ENCODE measurements at places on chromosomes 4 and X.

DNA sequence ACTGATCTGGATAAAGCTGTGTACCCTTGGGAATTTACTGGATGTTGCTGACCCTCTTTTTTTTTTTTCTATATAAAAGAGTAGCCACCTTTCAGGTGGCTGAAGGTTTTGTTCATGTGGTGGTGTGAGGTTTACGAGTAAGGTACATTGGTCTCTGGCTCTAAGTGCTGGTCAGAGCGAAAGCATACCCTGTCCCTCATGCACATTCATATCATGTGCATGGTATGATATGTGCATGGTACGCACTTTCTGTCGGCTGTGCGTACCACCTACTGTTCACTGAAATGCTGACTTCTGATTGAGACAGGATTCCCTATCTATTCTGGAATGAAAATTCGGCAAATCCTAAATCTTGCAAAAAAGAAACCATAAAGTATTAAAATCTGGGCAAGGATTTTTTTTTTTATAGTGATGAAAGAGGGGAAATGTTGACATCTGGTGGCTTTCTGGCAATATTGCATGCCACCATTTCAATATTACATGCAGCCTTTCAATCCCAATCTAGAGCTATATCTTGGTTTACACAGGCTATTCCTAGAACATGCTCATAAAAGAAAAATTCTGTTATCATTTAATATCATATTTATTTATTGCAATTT, 32.8 kb downstream of the FAM149A start:
- no peak for DNase-seq

DNA sequence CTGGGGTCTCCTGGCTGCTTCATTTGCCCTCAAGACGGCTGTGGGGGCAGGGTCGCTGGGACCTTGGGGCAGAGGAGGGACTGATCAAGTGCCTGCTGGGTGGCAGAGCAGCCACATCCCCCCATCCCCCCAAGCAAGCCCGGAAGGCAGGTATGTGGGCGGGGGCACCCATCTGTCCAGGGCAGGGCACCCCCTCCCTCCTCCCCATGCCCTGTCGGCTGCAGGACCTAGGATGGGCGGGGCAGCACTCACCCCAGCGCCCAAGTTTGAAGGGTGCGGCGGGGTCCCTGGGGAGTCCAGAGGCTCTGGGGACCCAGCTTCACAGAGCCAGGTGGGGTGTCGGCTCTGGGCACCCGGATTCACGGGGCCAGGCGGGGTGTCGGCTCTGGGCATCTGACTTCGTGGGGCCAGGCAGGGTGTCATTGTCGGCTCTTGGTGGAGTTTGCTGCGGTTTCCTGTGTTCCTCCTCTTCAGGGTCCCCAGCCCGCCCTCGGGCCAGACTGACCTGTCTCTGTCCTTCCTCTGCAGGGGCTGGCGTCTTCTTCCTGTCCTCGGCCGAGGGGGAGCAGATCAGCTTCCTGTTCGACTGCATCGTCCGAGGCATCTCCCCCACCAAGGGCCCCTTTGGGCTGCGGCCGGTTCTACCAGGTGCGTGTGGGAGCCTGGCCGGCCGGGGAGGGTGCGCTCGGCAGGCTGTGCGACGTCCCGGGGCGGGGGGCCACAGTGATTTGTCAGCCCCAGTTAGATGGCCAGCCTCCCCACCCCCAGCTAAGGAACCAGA, 22.1 kb downstream of the DOK7 start:
- peak; percentile 19 for DNase-seq

- DNase-seq, result no peak
Observed at GRCh38 chrX:3516051-3516541, 169.6 kb upstream of the MXRA5 start.

DNA sequence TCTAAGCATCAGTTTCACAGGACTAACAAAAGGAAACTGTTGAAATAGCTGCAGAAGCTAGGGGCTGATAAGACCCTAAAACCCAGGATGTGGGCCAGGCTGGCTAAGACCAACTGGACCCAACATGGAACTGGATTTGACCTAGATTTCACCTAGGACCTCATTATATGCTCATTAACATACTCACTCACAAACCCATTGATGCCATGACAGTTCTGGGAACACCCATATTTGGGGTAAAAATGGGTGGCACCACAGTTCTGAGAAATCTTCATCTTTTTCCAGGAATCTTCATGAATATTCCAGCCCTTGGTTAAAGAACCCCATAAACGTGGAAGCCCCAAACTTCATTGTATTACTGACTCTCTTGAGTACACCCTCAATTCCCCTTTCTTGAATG, 41.1 kb downstream of the HSD17B13 start:
- DNase-seq, result no peak

- no peak for DNase-seq
Observed at GRCh38 chrX:32948130-32948529, 263.2 kb downstream of the DMD start.

DNA sequence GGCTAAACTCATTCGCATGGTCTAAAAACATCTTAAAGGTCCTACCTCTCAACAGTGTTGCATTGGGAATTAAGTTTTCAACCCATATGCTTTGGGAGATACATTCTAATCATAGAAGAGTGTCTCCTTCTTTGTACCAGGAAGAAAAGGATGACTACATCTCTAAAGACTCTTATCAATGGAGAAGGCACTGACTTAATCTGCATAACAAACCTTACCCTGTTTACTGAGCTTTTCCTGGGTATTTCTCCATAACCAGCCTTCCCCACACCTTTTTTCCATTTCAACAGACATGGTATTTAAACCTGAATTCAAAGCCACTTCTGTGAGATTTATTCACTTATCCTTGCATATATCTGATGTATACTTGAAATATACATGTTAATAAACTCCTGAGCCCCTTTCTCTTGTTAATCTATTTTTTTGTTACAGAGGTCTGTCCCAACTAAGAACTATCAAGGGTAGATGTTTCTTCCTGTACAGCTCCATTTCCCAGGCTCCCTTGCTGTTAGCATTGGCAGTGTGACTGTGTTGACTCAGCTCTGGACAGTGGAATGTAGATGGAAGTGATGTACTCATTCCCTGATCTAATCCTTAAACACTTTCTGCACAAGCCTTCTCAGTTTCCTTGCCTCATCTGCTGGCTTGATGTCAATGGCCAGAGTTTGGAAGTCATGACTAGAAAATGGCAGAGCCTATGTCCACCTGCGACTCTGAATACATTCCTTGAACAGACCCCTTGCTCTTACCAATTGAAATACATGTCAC, 148.9 kb upstream of the CPEB2 start:
- DNase-seq, result no peak

- no peak for DNase-seq
Observed at GRCh38 chr4:14985161-14985560, 17.1 kb upstream of the CPEB2 start.

DNA sequence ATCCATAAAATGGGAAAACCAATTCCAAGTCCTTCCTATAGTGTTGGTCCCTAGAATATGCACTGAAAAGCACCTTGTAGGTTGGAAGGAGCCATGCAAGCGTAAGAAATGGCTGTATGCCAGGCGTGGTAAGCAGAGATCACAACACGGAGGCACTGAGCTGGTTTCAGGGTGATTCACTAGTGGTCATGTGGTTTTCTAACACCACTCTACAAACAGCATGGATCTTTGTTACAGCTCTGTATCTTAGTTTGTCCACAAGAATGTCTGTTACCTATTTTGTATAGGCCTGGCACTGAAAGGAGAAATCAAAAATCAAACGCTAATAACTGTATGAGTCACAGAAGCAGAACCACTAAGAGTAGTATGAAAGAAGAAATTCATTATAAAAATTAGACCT, 71.9 kb downstream of the MAGEB17 start:
- DNase-seq, result no peak

- no peak for DNase-seq
Observed at GRCh38 chr4:3009422-3009821, 46.1 kb downstream of the GRK4 start.

GRCh38 chr4:76723924-76724323, 174.0 kb downstream of the SOWAHB start:
- no peak for DNase-seq

GRCh38 chr4:4334798-4335520, 44.9 kb downstream of the ZBTB49 start:
- DNase-seq, result peak; percentile 27

DNA sequence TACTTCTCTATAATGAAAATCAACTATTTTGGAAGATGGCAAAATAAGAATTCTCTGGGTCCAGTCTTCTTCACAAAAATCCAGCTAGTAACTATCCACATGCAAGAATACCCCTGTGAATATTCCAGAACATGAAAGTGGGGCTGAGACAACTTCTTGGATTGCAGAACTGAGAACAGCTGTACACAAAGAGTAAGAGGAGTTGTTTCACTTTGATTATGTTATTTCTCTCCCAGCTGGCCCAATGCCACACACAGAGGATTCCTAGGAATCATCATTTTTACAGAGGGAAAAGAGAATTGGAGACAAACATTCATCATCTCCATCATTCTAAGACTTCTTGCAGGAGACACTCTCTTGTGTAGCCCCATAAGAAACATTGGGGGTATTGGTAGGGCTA, 782.2 kb upstream of the LCORL start:
- no peak for DNase-seq

- no peak for DNase-seq
Observed at GRCh38 chr4:152628128-152628527, 51.7 kb downstream of the TMEM154 start.

- DNase-seq, result no peak
Observed at GRCh38 chr4:35604724-35605123, 639.6 kb downstream of the ARAP2 start.

GRCh38 chr4:133968174-133968573, 233.4 kb downstream of the PABPC4L start:
- no peak for DNase-seq

DNA sequence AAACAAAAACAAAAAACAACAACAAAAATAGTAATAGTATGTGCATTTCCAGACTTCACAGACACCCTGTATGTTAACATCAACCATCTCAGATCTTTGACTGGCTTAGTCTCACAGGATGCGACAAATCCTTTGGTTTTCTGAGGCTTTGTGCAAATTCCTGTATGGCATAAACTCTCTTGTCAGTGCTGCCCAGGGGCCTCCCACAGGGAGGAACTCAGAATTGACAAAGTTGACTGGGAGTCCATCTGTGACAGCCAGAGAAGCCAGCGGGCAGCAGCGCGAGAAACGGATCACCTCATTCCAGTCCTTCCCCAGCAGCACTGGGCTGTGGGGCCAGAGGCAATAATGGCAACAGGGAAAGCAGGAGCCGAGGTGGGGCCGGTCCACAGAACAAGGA, 19.1 kb upstream of the DDX3X start:
- no peak for DNase-seq

GRCh38 chrX:130716346-130716745, 186.7 kb downstream of the ENOX2 start:
- DNase-seq, result no peak

- no peak for DNase-seq
Observed at GRCh38 chr4:64272432-64272831, 136.8 kb downstream of the TECRL start.

- no peak for DNase-seq
Observed at GRCh38 chr4:115515772-115516171, 402.4 kb upstream of the NDST4 start.

- DNase-seq, result no peak
Observed at GRCh38 chr4:75229806-75230570, 284.2 kb downstream of the RCHY1 start.

DNA sequence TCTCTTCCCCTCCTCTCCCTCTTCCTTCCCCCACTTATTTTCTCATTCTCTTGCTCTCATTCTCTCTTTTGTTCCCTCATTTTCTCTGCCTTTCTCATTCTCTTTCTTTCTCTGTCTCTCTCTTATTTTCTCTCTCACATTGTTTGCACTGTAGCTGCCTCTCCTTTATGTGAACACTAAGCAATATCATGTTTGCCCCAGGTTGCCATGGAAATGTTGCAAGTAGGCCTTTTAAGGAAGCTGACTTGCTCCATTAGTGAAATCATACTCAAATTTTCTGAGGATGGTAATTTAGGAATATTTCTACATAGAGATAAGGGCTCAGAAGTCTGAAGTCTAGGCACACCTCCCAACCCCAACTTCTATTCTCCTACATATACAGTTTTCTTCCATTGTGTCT, 130.1 kb downstream of the EDA start:
- no peak for DNase-seq

DNA sequence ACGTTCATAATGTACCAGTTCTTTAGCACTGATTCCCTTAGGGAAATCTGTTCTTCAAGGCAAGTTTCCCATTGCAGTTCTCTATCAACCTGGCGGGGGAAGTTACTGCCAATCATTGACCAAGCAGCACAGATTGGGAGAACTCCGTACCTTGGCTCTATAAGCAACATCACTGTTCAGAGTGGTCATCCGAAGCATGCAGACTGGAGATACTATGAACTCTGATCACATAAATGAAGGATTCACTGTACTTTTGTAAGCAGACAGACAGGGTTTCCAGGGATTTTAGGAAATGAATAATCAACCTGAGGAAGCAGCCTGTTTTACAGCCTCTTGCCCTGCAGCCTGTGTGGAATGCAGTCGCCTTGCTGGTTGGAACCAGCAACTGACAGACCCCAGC, 63.8 kb upstream of the WWC2 start:
- no peak for DNase-seq

DNA sequence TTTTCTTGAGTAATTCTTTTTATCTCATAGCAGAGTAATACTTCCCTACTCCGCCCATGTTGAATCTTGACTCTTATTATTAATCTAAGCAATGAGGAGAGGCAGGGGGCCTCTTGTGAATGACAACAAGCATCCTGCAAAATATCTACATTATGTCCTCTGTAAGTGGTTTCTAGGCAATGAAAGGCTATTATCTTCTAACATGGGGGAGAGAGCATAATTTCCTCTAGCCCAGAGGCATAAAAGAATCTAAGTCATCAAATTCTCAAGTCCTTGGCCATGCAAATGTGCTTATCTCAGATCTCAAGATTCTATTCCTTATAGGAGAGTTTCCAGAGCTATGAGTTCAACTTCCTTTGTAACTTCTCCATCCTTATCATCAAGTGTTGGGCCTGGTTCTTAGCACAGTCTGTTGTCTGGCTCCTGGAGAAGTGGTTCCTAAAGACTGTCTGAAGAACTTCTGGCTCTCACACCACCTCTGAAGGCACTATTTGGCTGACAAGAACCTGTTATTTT, 423.1 kb upstream of the INTU start:
- no peak for DNase-seq

- DNase-seq, result no peak
Observed at GRCh38 chr4:59983852-59984251, 1216.3 kb upstream of the ADGRL3 start.

DNA sequence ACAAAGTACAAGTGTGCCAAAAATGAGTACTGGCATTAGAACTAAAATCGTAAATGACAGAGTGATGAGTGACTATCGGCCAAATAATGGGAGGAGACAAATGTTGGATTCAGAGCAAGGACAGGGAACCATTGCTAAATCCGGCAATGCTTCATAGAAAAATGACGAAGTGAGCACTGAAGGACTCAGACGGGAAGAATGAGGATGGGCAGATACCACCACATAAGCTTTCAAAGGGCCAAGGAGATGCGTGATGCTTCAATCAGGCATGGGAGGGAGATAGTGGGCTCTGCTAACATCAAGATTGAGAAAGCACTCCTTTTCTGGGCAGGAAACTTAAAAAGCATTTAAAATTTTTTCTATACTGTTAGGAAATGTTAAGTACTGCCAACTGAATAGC, 21.6 kb downstream of the RBBP7 start:
- DNase-seq, result no peak

GRCh38 chrX:74009041-74009440, 294.9 kb upstream of the ZCCHC13 start:
- DNase-seq, result no peak

GRCh38 chr4:70586841-70587240, 5.2 kb upstream of the AMBN start:
- no peak for DNase-seq

- no peak for DNase-seq
Observed at GRCh38 chr4:114180481-114180880, 201.0 kb upstream of the ARSJ start.
